Bronchus fibroblast of lung (primary cell): ENCODE measurements at places on chromosomes 2 and 18. TPM values are rescaled to one million over a fixed set of nuclear protein-coding genes. Genes with fewer than 3 reads are reported as not detected.

LTBP1 gene
- total RNA-seq: 346 and 357 TPM in 2 replicates

EPB41L3 gene
- 34.5 and 36.8 TPM in 2 replicates for total RNA-seq

ACADL gene
- under 0.01 TPM in 1 of 2 replicates, not detected in the other for total RNA-seq

EMILIN1 gene
- 188 and 191 TPM in 2 replicates for total RNA-seq

HOXD10 gene
- total RNA-seq: not detected in 2 replicates

TNFAIP6 gene
- total RNA-seq: 7.4 and 8.1 TPM in 2 replicates

PRKD3 gene
- 22.6 and 31.1 TPM in 2 replicates for total RNA-seq
